Panc1 (cell line): ENCODE measurements at places on chromosomes 7 and 10. TPM values are rescaled to one million over a fixed set of nuclear protein-coding genes. Genes with fewer than 3 reads are reported as not detected.
A peak's percentile ranks its signal among the peaks of the same experiment; 100 is the strongest.

GRCh38 chr10:91206837-91207474, 13.5 kb upstream of the PCGF5 start:
- DNase-seq, result no peak

DNA sequence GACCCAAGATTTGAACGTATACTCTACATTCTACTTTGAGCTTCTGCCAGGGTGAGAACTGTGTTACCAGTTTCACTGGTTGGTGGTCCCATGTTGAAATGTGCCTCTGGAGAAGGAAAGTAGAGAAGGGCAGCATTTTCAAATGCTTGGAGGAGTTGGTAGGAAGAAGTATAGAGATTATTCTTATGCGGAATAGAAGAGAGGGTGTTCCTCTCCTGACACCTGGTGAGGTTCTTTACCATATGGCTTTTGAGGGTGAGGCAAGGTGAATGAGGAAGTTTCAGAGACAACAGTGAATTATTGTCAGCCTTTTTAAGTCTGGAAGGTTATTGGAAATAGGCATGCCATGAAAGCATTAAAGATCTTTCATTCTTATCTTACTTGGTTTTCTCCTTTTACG, 34.3 kb downstream of the R3HCC1L start:
- DNase-seq, result no peak

GRCh38 chr10:61609701-61610100, 53.0 kb upstream of the CABCOCO1 start:
- no peak for DNase-seq

GRCh38 chr7:31109751-31110150, 57.6 kb downstream of the ADCYAP1R1 start:
- DNase-seq, result no peak

- peak; percentile 30 for DNase-seq
Observed at GRCh38 chr10:43265799-43266721, 805 bp downstream of the RASGEF1A start.

DNA sequence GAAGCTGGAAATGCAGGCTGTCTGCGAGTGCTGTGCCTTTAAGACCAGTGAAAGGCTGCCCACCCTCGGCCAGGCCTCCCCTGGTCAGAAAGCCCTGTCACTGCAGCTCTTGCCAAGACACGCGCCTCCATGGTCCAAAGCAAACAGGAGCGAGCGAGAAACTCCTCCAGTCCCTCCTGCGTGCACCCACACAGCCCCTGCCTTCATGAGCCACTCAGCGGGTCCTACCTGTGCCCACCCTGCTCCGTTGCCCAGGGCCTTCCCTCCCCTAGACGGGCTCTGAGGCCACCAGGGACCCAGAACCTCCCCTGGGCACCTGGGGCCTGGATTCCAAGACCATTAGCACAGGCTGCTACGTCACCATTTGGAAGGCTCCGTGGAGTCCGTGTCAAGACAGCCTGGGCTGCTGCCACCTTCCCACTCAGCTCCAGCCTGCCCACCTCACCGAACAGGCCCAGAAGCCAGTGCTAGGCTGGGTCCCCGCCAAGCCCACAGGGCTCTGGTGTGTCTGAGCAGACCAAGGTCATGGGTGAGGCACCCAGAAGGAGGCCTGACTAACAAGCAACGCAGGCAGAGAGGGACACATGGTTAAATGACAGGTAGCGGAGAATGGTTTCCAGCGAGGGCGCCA, 144.5 kb downstream of the NEURL1 start:
- DNase-seq, result no peak

DNA sequence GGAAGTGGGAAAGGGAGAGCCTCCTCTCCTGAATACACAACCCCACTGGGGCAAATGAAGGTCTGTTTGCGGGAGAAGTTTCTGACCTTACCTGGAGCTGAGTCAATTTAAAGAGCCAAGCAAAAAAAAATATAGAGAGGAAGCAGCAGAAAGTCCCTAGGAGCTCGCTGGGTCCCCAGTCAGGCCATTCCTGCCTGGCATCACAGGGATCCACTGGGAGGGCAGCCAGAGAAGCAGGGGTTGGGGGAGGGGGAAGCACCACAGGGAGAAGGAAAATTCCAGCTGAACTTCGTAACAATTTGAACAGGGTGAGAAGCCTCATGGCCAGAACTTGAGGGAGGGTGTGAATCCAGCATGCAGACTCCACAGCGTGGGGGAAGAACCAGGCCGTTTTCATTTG, 298.7 kb downstream of the LRRTM3 start:
- DNase-seq, result no peak

DNA sequence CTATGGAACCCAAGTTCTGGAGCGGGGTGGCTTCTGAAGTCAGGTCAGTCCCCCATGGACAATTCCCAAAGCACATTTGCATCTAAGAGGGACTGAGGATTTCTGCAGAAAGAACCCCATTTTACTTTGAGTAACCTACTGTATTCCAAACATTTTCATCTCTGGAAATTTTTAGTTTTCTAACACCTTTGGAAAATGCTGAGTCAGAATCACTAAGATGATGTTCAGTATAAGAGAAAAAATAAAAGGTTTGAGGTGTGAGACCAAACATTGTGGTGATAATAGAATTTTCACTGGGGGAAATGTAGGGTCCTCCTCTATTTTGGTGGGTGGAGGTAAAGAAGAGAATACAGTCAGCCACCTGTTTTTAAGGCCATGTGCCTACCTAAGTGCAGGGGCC, 227.1 kb downstream of the LRMDA start:
- DNase-seq, result no peak

- DNase-seq, result no peak
Observed at GRCh38 chr7:79308192-79308591, 145.3 kb downstream of the MAGI2 start.

GRCh38 chr7:130149281-130150139, 55.7 kb downstream of the TMEM209 start:
- DNase-seq, result no peak

- no peak for DNase-seq
Observed at GRCh38 chr10:77530011-77530410, 107.6 kb downstream of the KCNMA1 start.

DNA sequence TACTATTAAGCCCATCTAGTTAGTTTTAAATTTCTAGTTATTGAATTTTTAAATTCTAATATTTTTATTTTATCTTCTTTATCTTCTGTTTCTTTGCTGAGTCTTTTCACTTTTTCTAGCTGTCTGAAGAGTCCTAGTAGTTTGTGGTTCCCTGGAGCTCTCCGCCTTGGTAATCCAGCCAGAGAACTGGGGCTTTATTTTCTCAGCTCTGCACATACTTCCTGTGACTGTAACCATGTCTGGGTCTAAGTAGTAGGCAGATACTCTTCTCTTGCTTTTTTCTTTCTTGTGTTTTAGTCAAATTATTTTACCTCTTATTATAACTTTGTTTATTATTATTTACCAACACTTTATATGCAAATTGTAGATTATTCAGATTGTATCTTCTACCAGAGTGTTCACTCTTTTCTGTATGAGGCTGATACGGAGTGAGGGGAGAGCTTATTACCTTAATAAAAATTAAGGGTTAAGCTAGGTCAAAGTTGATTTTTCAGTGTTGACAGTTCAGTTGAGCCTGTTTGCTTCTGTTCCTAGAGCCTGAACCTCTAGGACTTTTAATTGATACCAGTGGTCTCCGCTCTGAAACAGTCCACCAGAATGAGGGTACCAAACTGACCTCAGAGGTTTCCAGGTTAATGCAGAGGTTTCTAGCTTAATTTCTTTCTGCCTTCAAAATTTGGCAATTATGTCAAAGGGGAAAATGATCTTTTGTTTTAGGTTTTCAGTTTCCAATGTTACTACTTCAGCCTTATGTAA, 155.4 kb downstream of the ADK start:
- no peak for DNase-seq

DNA sequence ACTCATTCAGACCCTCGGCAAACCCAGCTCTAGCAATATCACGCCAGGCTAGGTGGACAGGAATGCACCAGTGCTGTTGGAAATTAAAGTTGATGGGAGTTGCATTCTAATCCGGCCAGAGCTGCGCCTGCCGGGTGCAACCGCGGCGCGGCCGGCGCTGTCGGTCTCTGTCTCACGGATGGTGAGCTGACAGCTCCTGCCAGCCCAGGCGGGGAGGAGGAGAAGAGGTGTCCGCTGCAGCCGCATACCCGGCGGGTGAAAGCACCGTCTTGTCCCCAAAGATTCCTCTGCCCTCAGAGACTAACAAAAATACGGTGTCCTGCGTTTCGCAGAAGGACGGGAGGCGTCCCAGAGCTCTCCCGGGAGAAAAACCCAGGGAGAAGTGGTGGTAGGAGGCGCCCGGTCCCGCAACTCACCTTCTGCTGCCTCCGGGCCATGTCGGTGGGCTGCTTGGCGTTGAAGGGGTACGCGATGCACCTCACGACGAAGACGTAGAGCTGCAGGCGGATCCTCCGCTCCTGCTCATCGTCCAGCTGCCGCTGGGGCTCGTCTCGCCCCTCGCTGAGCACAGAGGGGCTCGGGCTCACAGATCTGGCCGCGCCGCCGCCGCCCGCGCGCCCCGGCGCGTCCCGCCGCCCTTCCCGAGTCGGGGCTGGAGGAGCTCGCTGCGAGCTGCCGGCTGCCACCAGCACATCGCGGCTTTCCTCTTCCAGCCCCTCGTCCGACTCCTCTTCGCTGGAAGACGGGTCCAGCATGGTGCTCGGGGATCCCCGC, 490 bp downstream of the CADPS2 start:
- DNase-seq, result no peak

GRCh38 chr10:131792011-131792651, 108.7 kb upstream of the PPP2R2D start:
- no peak for DNase-seq

DNA sequence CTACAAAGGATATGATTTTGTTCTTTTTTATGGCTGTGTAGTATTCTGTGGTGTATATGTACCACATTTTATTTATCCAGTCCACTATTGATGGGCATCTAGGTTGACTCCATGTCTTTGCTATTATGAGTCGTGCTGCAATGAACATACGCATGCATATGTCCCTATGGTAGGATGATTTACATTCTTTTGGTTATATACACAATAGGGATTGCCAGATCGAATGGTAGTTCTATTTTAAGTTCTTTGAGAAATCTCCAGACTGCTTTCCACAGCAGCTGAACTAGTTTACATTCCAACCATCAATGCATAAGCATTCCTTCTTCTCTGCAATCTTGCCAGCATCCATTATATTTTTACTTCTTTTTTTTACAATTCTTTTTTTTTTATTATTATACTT, 35.6 kb upstream of the FAM13C start:
- DNase-seq, result no peak

DNA sequence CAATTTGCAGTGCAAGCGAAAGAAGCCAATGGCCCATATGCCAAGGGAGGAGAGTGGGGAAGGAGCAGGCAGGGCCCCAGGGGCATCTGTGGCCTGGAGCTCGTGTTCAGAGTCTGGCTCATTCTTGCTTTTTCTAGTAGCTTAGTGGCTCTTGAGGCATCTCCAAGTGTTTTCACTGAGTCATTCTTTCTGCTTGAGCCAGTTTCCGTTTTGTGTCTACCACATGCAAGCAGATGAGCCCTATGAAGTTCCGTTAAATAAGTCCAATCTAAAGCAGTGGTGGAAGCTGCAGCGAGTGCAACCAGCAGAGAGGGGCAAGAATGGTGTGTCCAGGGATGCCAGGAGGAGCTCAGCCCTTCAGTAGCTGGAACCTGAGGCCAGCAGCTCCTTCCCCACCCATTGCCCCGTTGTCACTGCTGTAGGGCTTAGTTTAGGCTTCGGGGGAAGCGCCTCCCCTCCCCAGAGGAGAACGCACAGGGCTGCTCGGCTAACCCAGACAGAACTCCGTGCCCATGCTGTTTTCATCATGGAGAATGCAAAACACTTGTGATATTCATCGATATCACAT, 57.4 kb upstream of the EBF3 start:
- DNase-seq, result no peak

DNA sequence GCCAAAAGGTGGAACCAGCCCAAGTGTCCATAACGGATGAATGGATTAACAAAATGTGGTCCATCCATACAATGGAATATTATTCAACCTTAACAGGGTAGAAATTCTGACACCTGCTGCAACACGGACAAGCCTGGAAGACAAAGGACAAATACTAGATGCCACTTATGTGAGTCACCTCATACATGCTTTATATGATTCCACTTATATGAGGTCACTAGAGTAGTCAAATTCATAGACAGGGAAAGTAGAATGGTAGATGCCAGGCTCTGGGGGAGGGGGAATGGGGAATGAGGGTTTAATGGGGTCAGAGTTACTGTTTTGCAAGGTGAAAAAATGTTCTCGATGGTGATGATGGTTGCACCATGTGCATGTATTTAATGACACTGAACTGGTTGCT, 34.0 kb upstream of the CYTH3 start:
- DNase-seq, result peak; percentile 90

The SEMA3E gene
- total RNA-seq, result 7.3 TPM

The MOGAT3 gene
- 0.23 TPM for total RNA-seq

The DDC gene
- not detected for total RNA-seq

The AGAP3 gene
- 103 TPM for total RNA-seq

The RBAK gene
- 14.8 TPM for total RNA-seq

The MSMB gene
- not detected for total RNA-seq

The PTF1A gene
- total RNA-seq, result not detected

The GCC1 gene
- 19.1 TPM for total RNA-seq

The MEST gene
- 44.4 TPM for total RNA-seq

The OR2AE1 gene
- not detected for total RNA-seq

The SAP25 gene
- 3.0 TPM for total RNA-seq

The KMT2C gene
- 42.5 TPM for total RNA-seq

The INHBA gene
- 0.28 TPM for total RNA-seq

The HMX2 gene
- 2.7 TPM for total RNA-seq

The NODAL gene
- not detected for total RNA-seq

The OR2F2 gene
- not detected for total RNA-seq

The ODAD2 gene
- total RNA-seq, result not detected

The FXYD4 gene
- not detected for total RNA-seq

The CUEDC2 gene
- total RNA-seq, result 79.3 TPM

The COL13A1 gene
- 1.0 TPM for total RNA-seq

The SNCG gene
- total RNA-seq, result 5.2 TPM

The TMEM140 gene
- 3.2 TPM for total RNA-seq
